ENCODE measurements at places on chromosomes 12 and 14.

- no peak for DNase-seq
Measured at GRCh38 chr12:57181561-57182155, 34.2 kb upstream of the LRP1-AS start.

GRCh38 chr12:124687917-124688316 lies 120.5 kb upstream of the NCOR2 start:
- no peak for DNase-seq

- no peak for DNase-seq
Measured at GRCh38 chr14:60753264-60754119, 18.9 kb downstream of the MNAT1 start.

DNA sequence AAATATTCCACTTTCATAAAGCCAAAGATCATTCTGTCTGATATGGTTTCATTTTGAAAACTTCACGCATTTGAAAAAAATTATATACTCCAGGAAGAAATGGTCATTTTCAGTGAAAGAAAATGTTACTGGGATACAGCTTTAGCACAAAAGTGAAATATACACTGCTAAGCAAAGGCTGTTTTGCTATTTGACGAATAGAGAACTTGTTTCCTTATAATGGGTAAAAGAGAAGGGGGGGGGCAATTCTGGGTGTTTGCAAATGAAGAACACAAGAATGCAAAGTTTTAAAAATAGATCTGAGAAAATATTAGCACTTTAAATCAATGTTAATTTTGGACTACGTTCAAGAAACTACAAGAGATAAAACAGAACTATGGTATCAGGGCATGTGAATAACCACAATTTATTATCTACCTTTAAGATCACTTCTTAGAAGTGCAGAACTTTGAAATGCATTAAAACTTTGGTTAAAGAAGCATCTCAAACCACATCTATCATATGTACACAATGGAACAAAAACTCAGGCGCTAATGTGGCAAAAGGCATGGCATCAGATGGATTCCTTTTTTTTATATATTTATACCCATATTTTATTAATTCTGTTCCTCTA lies 51.1 kb downstream of the EFCAB11 start:
- DNase-seq: no peak

DNA sequence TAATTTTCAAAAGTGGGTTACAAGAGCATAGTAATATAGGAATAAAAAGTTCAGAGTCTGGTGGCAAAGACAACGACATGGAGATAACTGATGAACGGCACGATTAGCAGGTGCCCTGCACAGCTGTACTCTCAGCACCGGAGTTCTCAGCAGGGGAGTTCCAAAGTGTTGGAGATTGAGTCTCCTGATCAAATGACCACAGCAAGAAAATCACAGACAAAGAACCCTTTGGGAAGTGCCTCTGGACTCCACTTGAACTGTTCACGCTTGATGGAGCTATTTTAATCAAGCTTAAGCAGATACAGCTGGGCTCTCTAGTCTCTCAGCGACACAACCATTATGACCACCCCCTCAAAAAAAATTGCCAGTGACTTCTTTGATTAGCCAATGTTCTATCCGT lies 153.1 kb downstream of the ALG10B start:
- no peak for DNase-seq

GRCh38 chr14:91352728-91353692 lies 64.6 kb downstream of the CCDC88C start:
- no peak for DNase-seq

DNA sequence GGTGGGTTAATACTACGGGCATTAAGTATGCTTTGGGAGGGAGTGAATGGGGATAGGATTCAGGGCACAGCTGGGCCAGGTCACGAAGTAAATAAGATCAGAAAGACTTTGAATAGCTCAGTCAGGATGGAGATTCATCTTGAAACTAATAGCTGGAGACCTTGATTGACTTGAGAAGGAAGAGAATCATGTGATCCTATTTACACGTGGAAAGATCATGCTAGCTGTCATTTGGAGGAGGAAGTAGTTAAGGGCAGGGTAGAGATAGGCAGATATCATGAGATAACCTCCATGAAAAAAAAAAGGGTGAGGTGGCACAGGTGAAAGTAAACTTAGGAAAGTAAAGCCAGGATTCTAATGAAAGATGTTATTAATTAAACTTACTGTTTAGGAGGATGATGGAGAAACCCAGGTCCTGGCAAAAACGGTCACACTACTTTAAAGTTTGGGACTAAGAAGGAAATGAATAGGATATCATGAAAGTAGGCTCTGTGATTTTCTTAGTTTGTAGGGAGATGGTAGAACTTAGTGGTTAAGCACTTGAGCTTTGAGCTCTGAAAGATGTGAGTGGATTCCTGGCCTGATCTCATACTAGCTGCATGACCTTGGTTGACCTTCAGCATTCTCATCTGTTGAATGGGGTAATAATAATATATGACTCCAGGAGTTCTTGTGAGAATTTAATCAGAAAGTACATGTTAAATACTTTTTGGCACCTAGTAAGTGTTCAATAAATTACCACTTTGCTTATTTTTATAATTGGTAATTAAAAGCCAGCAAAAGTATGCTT lies 439.0 kb downstream of the NRXN3 start:
- DNase-seq: no peak

DNA sequence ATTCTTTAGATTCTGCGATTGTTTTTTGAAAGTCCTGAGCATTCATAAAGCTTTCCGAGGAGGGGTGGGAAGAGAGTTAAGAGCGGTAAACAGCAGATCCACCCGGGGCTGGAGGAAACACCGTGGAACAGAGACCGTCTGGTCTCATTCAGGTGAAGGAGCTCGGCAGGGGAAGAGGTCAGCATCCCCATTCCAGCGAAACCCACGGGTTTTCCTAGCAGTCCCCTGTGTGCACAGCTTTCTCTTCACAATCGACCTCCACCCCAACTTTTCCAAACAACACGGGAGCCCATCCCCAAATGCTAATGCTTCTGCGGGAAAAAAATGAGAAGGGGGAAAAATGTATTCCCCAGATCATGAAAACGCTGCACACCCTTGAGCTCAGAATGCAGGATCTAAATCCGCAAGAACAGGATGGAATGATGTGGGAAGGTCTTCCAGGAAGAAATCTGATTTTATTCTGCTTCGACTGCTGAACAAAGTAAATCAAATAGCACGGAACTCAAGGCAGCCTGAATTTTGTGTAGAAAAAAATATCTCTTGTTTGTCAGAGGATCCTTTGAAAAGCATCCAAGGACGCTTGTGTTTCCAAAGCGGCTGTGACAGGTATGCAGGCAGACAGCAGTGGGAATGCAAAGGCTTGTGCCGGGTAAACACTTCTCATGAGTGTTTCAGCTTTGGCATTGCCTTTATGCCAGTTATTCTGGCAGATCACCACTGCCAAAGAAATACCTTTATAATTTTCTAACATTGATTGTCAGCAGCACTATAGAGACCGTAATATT lies 128.8 kb downstream of the NDUFA12 start:
- no peak for DNase-seq

- no peak for DNase-seq
Measured at GRCh38 chr12:122981587-122982476, 1.4 kb downstream of the ARL6IP4 start.

- no peak for DNase-seq
Measured at GRCh38 chr12:66884091-66884490, 205.2 kb upstream of the GRIP1 start.

GRCh38 chr12:69061574-69061973 lies 128.6 kb upstream of the CPM start:
- DNase-seq: no peak

GRCh38 chr14:21652209-21652808 lies 1.3 kb upstream of the OR4E2 start:
- DNase-seq: no peak

- peak; percentile 45 for DNase-seq
Measured at GRCh38 chr12:51341251-51342007, 5.0 kb downstream of the CELA1 start.

DNA sequence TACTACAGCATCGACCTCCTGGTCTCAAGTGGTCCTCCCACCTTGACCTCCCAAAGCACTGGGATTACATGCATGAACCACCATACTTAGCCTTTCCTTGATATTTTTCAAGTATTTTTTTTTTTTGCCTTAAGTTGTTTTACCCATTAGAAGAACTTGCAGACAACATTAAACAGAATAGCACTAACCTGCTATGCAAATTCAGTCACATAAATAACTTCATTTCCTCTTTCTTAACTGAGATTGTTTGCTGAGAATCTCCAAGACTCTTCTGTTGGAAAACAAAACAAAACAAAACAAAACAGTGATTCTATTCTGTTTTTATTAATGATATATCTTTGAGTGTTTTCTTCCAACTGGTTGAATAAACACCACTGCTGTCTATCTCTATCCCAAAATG lies 115.9 kb upstream of the IFNG-AS1 start:
- DNase-seq: no peak

GRCh38 chr12:95637471-95638155 lies 86.3 kb upstream of the USP44 start:
- no peak for DNase-seq

- DNase-seq: no peak
Measured at GRCh38 chr14:24979725-24980239, 70.2 kb downstream of the STXBP6 start.

- DNase-seq: no peak
Measured at GRCh38 chr14:91249841-91250616, 5.5 kb upstream of the GPR68 start.

DNA sequence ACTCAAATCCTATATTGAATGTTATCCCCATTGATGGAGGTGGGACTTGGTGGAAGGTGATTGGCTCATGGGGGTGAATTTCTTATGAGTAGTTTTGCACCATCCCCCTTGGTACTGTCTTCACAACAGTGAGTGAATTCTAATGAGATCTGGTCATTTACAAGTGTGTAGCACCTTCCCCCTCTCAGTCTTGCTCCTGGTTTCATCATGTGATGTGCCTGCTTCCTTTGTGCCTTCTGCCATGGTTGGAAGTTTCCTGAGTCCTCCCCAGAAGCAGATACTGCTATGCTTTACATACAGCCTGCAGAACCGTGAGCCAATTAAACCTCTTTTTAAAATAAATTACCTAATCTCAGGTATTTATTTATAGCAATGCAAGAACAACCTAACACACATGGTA lies 302.4 kb upstream of the KITLG start:
- no peak for DNase-seq

Data from activated T-helper 1 cell treated with anti-CD3 and anti-CD28 coated beads, Interleukin-2, amount 50 U/mL, for 16 hours (primary cell).